ENCODE measurements at places on chromosomes 7 and 10.
A peak's percentile ranks its signal among the peaks of the same experiment; 100 is the strongest.

DNA sequence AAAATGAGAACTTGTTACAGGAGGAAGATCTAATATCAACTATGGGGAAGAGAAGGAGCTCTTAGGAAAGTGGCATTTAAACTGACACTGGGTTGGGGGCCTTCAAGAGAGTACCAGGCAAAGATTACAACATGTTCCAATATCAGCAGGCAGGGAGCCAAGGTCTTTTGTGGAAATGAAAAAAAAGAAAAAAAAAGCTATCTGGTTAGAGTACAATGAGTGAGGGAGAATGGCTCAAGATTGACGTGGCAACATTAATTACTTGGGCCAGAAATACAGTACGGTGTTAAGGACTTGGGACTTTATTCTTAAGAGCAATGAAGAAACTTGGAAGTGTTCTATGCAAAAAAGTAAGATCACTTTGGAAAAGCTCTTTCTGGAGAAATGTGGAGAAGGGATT lies 132.3 kb upstream of the CDK1 start:
- DNase-seq, result no peak

GRCh38 chr10:126283307-126283706 lies 105.0 kb downstream of the ADAM12 start:
- no peak for DNase-seq

GRCh38 chr7:120995654-120996053 lies 7.1 kb downstream of the CPED1 start:
- no peak for DNase-seq

DNA sequence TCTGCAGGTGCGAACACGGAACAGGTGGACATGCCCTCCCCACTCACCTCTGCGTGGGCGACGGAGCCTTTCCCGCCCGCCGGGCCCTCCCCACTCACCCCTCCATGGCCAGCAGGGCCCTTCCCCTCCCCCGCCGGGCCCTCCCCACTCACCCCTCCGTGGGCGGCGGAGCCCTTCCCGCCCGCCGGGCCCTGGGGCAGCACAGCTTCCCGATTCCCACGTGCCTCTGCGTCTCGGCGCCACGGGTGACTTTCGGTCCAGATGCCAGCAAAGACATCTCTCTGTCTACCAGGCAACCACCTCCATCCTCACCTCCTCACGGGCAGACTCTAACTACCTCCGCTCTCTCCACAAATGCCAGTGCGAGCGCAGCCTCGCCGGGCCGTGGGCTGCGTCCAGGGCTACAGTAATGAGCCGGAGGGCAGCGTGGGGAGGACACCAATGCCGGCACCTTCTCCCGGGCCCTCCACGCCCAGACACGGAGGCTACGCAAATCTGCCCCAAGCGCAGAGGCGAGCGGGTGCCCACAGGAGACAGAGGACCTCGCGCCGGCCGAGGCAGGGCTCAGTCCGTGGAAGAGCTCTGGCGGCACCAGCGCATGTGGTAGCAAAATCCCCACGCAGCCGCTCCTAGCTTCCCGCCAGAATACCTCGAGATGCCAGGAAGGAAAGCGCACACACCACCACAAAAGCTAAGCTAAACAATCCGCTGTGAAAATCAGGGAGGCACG lies 21.8 kb downstream of the GPER1 start:
- DNase-seq, result no peak

- DNase-seq, result peak; percentile 48
Observed at GRCh38 chr10:77392236-77392721, 245.3 kb downstream of the KCNMA1 start.

DNA sequence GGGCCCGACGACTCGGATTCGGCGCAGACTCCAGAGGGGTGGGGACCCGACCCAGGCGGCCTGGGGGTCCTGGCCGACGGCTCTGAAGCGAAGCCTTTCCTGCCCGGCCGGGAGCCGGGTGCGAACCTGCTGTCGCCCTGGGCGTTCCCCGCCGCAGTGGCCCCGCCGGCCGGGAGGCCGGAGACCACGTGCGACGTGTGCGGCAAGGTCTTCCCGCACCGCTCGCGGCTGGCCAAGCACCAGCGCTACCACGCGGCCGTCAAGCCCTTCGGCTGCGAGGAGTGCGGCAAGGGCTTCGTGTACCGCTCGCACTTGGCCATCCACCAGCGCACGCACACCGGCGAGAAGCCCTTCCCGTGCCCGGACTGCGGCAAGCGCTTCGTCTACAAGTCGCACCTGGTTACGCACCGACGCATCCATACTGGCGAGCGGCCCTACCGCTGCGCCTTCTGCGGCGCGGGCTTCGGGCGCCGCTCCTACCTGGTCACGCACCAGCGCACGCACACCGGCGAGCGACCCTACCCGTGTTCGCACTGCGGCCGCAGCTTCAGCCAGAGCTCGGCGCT lies 15.4 kb downstream of the ZNF316 start:
- no peak for DNase-seq

DNA sequence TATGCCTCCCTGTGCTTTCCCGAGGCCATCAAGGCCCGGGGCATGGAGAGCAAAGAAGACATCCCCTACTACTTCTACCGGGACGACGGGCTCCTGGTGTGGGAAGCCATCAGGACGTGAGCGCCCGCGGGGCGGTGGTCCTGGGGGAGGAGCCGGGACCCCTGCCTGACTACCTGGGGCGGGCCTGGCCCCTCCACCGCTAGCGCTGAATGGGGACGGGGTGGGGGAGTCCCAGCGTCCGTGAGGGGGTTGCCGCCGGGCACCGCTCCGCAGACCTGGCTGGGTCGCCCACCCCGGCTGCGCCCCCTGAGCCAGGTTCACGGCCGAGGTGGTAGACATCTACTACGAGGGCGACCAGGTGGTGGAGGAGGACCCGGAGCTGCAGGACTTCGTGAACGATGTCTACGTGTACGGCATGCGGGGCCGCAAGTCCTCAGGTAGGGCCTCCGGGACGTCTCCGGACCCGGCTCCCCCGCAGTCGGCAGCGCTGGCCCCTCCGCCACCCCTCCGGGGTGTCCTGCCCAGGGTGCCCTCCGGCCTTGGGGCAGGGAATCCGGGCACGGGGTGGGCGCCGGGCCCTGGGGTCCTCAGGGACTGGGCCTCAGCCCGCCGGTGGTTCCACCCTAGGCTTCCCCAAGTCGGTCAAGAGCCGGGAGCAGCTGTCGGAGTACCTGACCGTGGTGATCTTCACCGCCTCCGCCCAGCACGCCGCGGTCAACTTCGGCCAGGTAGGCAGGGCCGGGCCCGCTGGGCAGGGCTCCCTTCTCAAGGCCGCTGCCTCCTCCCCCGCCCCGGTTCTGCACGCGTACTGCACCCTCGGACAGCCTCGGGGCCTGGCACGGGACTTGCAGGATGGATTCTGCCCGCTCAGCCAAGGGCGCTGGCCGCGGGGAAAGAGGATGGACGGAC lies 69.3 kb downstream of the ALOX5 start:
- no peak for DNase-seq

DNA sequence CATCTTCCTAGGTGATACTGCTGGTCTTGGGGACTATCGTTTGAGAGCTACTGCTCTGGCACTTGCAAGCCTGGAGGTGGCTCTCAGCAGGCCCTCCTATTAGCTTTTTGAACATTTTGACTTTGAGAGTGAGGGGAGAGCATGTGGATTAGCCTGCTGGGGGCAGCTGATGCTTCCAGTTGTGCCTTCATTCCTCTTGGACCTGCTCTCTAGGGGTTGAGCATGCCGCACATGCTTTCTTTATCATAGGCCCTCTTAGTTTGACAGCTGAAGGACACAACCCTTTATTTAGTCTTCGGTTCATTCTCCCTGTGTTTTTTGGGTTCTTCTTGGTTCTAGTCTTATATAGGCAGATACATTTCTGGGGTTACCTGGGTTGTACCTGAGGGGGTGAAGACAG lies 132.1 kb downstream of the GALNT17 start:
- DNase-seq, result no peak

- peak; percentile 19 for DNase-seq
Observed at GRCh38 chr10:43190775-43191174, 52.5 kb downstream of the CSGALNACT2 start.

- DNase-seq, result no peak
Observed at GRCh38 chr10:64206409-64206808, 685.2 kb downstream of the REEP3 start.

- DNase-seq, result no peak
Observed at GRCh38 chr7:76149847-76150691, 51.6 kb upstream of the SRRM3 start.

- peak; percentile 33 for DNase-seq
Observed at GRCh38 chr7:82818171-82818570, 344.5 kb downstream of the PCLO start.

DNA sequence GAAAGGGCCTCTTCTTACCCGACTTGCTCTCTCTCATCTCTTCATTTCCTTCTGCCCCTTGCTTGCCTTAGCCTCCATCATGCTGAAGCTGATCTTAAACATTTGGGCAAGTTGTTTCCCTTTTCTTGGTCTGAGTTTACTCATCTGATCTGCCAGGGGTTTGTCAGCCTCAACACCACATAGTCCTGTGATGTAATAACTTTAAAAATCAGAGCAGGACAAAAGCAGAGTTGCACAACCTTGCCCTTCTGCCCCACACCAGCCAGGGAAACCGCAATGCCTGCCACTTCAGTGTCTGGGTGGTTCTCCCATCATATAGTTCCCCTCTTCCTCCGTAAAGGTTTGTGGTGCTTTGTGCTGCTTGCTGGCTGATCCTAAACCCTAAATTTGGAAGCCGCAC lies 9.9 kb upstream of the LIPM start:
- peak; percentile 83 for DNase-seq

- peak; percentile 51 for DNase-seq
Observed at GRCh38 chr7:134852625-134853024, 73.2 kb downstream of the CALD1 start.

DNA sequence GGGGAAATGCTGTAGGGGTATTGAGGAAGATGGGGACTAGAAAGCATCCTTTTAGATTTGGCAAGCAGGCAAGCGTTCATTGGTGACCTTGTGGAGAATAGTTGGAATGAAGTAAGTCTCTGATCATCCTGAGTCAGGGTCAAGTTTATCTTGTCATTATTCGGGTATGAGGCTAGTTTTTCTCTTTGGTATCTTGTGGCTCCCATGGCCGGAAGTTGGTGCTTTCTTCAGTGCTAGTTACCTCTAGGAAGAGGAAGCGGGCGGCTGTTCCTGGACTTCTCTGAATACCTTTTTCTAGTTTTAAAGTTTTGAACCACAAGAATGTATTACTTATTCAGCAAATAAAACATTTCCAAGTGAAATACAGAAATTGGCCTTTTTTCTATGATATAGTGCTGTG lies 9.2 kb downstream of the CREM start:
- peak; percentile 15 for DNase-seq

DNA sequence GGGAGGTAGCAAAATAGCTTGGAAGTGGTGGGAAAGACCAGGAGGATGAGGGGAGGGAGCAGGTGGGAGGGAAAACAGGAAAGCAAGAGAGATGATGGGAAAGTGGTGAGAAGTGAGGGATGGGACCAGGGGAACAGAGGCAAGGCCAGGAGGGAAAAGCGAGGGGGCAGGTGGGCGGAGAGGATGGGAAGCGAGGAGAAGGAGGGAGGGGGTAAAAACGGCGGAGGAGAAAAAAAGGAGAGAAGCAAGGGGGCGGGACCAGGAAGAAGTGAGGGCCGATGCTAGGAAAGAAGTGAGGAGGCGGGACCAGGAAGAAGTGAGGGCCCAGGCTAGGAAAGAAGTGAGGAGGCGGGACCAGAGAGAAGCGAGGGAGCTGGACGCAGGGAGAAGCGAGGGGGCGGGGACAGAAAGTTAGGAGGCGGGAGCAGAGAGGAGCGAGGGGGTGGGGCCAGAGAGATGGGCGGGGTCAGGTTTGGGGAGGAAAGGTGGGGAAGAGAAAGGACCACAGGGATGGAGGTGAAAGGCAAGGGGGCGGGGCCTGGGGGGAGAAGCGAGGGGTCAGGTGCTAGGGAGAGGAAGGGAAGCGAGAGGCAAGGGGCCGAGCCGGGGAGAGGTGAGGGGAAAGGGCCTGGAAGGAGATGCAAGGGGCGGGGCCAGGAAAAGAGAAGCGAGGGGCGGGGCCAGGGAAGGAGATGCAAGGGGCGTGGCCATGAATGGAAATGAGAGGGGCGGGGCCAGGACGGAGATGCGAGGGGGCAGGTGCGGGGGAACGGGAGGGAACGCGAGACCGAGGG lies 984 bp downstream of the SMURF1 start:
- peak; percentile 97 for DNase-seq

DNA sequence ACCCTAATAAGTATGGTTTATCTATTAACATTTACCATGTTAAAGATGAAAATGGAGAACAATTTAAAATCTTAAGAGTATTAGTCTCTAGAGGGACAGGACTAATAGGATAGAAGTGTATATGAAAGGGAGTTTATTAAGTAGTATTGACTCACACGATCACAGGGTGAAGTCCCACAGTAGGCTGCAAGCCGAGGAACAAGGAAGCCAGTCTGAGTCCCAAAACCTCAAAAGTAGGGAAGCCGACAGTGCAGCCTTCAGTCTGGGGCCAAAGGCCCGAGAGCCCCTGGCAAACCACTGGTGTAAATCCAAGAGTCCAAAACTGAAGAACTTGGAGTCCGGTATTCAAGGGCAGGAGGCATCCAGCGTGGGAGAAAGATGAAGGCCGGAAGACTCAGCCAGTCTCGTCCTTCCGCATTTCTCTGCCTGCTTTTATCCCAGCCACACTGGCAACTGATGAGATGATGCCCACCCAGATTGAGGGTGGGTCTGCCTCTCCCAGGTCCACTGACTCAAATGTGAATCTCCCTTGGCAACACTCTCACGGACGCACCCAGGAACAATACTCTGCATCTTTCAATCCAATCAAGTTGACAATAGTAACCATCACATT lies 140.8 kb upstream of the FAM20C start:
- no peak for DNase-seq

GRCh38 chr10:58585435-58585834 lies 72.8 kb downstream of the BICC1 start:
- DNase-seq, result no peak

DNA sequence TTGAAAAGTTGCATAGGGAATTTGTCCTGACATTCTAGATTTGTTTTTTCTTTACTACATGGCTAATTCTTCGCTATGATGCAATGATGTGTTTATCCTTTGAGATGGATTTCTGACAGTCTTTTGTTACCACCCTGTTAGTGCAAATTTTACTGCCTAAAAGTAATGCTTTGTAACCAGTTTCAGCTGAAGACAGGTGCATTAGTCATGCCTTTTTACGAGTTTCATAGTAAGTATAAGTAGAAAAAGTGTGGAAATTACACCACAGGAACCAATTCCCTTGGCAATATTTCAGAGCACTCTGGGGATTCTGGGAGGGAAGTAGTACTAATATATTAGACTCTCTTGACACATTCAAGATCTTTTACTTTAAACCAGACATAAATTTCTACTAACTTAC lies 257.8 kb upstream of the DKK1 start:
- no peak for DNase-seq

All from choroid plexus epithelial cell (primary cell).